ENCODE measurements at places on chromosomes 5 and 9.

- DNase-seq: no peak
These were observed 75.7 kb upstream of the FCN1 start for GRCh38 chr9:134993416-134993815.

DNA sequence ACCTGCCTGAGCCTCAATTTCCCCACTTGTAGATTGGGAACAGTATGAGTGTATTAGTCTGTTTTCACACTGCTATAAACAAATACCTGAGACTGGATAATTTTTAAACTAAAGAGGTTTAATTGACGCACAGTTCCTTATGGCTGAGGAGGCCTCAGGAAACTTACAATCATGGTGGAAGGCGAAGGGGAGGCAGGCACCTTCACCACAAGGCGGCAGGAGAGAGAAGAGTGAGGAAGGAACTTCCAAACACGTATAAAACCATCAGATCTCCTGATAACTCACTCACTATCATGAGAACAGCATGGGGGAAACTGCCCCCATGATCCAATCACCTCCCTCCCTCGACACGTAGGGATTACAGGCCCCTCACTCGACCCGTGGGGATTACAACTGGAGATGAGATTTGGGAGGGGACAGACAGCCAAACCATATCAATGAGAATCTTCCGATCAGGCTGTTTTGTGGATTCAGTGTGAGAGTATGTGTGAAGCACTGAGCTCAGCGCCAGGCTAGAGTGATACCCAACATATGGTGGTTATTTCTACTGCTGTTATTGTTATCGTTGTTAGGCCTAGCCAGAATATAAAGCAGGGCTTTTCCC lies 14.6 kb upstream of the LMX1B start:
- DNase-seq: no peak

GRCh38 chr9:105146677-105147076 lies 97.8 kb upstream of the SLC44A1 start:
- no peak for DNase-seq

DNA sequence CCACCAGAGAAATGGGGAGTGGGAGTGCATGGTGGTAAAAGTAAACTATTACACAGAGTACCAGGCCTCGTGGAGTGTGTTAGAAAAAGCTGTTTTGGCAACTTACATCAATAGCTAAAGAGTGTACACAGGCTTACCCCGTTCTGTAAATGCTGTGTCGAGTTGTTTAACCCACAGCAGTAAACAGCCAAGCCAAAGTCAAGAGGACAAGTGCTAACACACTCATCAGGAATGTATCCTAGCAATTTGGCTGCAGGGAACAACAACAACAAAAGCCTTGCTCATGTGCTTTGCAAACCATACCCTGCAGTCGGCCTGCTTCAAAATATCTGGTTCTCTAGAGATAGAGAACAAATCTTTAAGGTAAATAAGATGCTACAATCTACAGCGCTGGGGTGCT lies 15.9 kb downstream of the DAP start:
- no peak for DNase-seq

- DNase-seq: no peak
These were observed 29.3 kb upstream of the NDFIP1 start for GRCh38 chr5:142079306-142079721.

GRCh38 chr9:83240671-83241070 lies 177.7 kb upstream of the RASEF start:
- DNase-seq: no peak

- DNase-seq: no peak
These were observed 369.9 kb upstream of the DAB2 start for GRCh38 chr5:39794513-39795210.

DNA sequence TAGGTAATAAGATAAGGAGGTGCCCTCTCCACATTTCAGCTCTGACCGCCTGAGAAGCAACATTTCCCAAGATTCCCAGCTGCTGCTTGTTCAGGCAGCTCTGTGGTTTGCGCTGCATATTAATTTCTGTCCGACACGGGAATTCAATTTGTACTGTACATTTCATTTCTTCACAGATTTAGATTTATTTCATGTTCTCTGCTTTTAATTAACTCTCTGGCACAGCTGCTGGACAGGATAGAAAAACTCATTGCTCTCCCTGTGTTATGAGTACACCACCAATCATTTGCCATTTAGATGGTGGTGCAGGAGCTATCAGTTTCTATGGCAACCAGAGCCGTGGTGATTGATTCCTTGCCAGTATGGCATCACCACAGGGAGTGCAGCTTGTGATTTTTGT lies 558.5 kb downstream of the DMRTA1 start:
- DNase-seq: no peak

GRCh38 chr9:78893774-78894401 lies 597.0 kb downstream of the PSAT1 start:
- no peak for DNase-seq

- no peak for DNase-seq
These were observed 208.3 kb upstream of the MAP3K1 start for GRCh38 chr5:56607074-56607473.

DNA sequence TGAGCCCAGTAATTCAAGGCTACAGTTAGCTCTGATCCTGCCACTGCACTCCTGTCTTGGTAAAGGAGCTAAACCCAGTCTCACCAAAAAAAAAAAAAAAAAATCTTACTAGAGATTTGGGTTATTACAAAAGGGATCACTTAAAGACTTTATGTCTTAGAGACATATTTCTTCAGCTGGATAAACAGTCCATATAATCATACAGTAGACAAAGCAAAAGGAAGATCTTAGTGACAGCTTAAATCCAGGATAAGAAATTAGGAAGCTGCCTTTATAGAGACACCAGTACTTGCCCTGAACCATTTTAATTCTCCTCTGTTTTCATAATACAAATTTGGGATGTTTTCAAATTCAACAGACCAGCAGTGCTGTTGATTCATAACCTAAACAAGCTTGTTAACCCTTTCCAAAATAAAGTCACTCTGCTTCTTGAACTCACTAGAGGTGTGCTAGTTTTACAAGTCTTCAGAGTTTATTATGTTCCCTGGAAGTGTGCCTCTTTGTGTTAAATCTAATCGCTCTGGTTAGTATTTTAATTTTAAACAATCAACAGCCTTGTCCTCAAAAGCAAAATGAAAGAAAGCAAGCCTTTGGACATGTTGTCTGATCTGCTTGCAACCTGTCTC lies 255.5 kb downstream of the ARRDC3 start:
- no peak for DNase-seq

GRCh38 chr5:126809916-126810315 lies 33.0 kb downstream of the LMNB1 start:
- no peak for DNase-seq

DNA sequence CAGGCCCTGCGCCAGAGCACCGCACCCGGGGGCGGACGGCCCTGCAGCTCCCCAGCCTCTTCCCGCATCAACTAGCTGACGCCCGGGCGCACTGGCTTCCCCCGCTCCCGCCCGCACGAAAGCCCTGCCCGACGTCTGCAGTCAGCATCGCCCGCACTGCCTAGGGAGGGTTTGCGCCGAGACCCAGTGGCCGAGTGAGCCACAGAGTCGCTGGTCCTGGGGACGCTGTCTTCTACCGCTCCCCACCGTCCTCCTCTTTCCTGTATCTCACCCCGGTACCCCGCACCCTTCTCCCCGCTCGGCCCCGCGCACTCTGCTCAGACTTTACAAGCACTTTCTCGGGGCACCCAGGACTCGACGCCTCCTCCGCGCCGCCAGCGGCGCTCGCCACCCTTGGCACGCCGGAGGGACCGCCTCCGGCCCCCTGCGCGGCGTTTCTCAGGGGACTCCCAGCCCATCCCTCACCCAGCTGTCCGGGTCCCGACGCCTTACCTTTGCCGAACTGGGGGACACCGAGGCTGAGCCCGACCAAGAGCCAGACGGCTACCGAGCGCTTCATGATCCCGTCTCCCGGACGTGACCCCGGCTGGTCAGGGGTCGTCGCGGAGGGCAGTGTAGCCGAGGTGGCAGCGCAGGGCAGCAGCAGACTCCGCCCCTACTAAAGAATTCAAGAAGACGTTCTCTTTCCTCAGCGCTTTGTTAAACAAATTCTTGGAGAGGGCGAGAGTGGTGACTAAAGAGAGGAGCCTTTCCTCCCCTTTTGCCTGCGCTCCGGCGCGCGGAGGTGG lies 670 bp downstream of the EDIL3 start:
- DNase-seq: no peak

DNA sequence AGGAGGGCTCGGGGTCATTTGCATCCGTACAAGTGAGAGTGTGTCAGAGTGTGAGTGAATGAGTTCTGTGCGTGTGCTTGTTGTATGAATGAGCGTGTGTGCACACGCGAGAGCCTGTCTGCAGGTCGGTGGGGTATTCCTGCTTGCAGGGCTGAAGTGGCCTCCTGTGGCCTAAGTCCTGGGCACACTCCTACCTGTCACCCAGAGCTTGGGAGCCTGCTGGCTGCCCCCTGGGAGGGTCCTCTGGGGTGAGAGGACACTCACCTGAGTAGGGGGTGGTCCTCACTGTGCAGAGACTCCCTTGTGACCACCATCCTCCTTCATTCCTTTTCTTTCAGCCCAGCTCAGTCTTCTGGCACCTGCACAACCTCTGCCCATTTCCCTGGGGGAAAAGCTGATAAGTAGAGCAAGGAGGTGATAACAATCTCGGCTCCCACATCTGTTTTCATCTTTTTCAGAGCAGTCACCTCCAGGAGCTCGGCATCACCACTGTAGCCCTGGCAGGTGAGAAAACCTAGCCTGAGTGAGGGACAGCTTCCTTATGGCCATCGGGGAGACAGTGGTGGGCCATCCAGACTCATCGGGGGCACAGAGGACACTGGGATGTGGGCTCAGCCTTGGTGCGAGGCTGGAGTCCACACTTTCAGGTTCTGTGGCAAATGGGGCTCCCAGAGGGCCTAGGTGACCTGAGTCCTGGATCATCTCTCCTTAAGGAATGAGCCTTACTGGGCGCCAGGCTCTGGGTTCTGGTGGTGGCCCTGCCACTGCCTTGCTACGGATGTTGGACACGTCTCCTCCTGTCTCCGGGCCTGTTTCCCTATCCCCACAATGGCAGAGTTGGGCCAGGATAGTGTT lies 38.7 kb upstream of the SYNPO start:
- no peak for DNase-seq

GRCh38 chr9:136513191-136513590 lies 30.4 kb upstream of the SEC16A start:
- no peak for DNase-seq

DNA sequence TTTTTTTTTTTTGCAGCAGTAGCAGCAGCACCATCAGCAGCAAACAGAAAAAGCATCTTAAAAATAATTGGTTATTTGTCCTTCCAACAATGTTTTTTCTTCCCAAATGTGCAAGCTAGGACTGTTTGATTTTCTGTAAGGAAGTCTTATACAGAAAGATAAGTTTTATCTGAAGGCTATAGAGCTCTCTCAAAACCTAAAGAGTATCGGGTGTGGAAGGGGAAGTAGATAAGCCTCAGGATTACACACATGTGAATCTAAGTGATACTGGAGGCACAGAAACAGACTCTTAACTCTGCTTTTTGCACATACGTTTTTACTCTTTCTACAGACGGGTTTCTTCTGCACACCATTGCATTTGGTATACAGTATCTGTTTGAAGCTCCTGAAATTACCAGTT lies 184.4 kb upstream of the FTMT start:
- no peak for DNase-seq

DNA sequence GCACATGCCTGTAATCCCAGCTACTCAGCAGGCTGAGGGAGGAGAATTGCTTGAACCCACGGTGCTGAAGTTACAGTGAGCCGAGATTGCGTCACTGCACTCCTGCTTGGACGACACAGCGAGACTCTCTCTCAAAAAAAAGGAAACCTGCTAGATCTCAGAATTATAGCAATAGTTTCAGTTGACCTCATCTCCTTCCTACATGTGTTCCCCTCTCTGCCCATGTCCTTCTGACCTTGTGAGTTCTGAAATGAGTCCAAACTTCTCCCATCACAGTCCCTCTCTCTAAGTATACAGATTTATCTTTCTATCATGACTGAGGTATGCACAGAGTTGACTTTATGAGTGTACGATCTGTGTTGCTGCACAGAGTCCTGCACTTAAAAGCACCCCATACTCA lies 44.6 kb upstream of the SHOC1 start:
- no peak for DNase-seq

DNA sequence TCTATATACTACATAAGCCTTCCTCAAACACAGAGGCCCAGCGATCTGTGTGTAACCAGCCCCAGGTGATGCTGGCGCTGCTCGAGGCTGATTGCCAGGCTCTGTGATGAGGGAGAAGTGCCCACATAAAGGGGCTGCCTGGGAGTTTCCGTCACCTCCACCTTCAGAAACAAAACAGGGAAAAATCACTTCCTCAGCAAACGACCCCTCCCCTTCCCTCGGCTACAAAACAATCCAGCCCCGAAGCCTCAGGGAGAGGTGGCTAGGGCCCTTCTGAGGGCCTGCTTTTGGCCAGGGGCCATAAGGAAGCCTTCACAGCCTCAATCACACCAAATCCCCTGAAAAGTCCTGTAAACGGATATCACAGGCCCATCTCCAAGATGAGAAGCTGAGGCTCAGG lies 51.1 kb downstream of the DAP start:
- no peak for DNase-seq

DNA sequence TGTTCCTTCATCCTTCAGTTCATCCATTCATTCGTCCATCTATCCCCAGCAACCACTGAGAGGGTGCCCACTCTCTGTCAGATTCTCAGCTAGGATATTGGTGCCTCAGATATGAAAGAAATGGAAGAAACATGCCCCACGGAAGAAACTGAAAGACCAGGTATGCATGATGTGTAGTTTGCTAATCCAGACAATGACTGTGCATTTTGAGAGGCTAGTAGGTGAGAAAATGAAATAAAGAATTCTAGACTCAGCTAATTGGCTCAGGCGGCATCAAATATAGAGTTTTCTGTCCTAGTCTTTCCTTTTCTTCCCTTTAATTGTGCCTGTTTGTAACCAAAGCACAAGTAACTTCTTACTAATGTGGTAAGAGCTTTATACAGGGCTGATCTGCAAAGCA lies 104.7 kb downstream of the PDZD2 start:
- no peak for DNase-seq

GRCh38 chr5:131640043-131640856 lies 5.2 kb upstream of the RAPGEF6 start:
- peak; percentile 84 for DNase-seq

All from bone marrow (tissue), 2 donors.